ENCODE measurements at places on chromosomes 11 and 22.

DNA sequence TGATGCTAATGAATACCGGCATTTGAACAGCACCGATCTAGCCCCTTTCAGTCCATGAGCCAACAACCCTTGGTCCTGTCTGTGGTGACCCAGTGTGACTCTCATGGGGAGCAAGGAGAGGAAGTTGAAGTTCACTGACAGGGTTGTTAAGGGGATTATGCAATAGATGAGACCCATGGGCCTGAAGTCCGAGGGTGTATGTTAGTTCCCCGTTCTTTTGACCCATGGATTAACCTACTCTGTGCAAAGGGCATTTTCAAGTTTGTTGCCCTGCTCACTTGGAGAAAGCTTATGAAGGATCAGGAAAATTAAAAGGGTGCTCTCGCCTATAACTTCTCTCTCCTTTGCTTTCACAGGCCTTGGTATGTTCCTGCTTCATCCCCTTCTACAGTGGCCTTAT lies 4.9 kb downstream of the PNPLA3 start:
- no peak overlapping the region for H3K4me3 ChIP-seq
- no peak overlapping the region for H3K27ac ChIP-seq
- peaks cover 8% of the 10 kb centered on the region for H3K4me1 ChIP-seq
- H3K36me3 ChIP-seq, result no peaks in the 10 kb centered on the region
- DNase-seq, result no peak

DNA sequence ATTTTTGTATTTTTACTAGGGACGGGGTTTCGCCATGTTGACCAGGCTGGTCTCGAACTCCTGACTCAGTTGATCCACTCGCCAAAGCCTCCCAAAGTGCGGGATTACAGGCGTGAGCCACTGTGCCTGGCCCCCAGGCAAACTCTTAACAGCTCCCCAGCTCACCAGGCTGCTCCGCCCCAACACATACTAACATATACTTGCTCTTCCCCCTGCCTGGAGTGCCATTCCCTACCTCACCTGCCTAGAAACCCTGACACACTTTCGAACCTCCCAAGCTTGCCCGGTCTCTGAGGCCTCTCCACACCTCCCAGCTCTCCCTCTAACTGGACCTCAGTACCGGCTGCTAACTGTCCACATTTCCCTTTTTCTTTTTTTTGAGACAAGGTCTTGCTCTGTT lies 8.5 kb downstream of the MAP4K2 start:
- peak overlapping the region; percentile 6 for H3K27ac ChIP-seq
- H3K4me3 ChIP-seq, result no peak overlapping the region
- H3K4me1 ChIP-seq, result peaks cover 5% of the 10 kb centered on the region
- no peaks in the 10 kb centered on the region for H3K36me3 ChIP-seq
- H3K27me3 ChIP-seq, result no peaks in the 10 kb centered on the region

DNA sequence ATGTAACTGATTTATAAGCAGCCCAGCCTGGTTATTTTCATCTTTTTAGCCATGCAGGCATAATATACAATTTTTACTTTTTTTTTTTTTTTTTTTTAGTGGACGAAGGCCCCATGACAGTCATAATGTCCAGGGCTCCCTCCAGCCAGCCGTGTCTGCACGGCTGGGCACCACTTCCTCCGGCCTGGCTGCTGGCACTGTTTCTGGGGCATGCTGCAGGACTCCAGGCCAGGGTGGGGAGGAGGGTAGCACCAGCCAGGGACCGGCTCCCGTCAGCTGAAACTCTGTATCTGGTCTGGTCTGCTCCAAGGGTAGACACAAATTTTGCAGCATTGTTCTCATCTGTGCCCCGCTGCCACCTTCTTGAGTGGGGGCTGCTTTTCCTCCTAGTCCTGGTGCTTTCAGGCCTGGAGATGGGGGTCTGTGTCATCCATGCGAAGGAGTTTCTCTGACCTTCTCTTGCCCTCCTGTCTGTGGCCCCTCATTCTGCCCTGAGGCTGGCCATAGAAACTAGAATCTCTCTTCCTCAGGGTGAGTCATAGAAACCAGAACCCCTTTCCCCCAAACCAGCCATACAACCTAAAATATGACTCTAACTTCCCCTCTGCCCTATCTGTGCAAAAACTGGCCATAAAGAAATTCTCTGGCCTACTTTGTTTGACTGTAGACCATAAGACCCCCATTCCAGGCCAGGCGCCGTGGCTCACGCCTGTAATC lies 9.2 kb upstream of the RRP7A start:
- DNase-seq, result no peak
- H3K4me3 ChIP-seq, result no peak overlapping the region
- H3K27me3 ChIP-seq, result no peaks in the 10 kb centered on the region
- no peak overlapping the region for H3K27ac ChIP-seq
- no peaks in the 10 kb centered on the region for H3K4me1 ChIP-seq

- no peaks in the 10 kb centered on the region for H3K27me3 ChIP-seq
- H3K27ac ChIP-seq, result no peak overlapping the region
- no peak overlapping the region for H3K4me3 ChIP-seq
- H3K4me1 ChIP-seq, result peaks cover 22% of the 10 kb centered on the region
Measured at GRCh38 chr22:23847991-23848864, 9.4 kb upstream of the DERL3 start.

GRCh38 chr11:27212248-27212780 lies 150.7 kb downstream of the CCDC34 start:
- no peak overlapping the region for H3K4me3 ChIP-seq
- peaks cover 44% of the 10 kb centered on the region for H3K4me1 ChIP-seq
- no peaks in the 10 kb centered on the region for H3K36me3 ChIP-seq
- H3K27me3 ChIP-seq, result no peaks in the 10 kb centered on the region
- DNase-seq, result no peak

GRCh38 chr11:9075556-9075955 lies 15.8 kb downstream of the SCUBE2 start:
- H3K36me3 ChIP-seq, result no peaks in the 10 kb centered on the region
- DNase-seq, result no peak
- no peak overlapping the region for H3K27ac ChIP-seq
- H3K27me3 ChIP-seq, result no peaks in the 10 kb centered on the region
- no peak overlapping the region for H3K4me3 ChIP-seq

DNA sequence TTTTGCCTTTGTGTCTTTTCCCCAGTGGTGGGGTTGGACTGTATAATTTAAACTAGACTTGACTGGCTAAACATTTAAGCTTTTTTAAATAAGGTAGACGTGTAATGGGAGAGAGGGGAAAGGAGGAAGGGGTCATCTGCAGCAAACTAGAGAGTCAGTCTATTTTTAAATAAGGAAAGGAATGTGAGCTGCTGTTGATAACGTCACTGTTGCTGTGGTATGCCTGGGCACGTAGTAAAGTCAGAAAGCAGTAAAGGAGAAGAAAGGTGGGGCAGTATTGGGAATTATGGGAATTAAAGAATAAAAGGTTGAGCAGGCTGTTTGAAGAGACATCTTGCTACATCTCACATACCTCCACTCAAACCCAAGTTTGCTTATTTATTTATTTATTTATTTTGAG lies 80.4 kb upstream of the FSHB start:
- no peaks in the 10 kb centered on the region for H3K36me3 ChIP-seq
- H3K4me3 ChIP-seq, result no peak overlapping the region
- DNase-seq, result no peak
- H3K4me1 ChIP-seq, result no peaks in the 10 kb centered on the region
- H3K27me3 ChIP-seq, result no peaks in the 10 kb centered on the region
- no peak overlapping the region for H3K27ac ChIP-seq

DNA sequence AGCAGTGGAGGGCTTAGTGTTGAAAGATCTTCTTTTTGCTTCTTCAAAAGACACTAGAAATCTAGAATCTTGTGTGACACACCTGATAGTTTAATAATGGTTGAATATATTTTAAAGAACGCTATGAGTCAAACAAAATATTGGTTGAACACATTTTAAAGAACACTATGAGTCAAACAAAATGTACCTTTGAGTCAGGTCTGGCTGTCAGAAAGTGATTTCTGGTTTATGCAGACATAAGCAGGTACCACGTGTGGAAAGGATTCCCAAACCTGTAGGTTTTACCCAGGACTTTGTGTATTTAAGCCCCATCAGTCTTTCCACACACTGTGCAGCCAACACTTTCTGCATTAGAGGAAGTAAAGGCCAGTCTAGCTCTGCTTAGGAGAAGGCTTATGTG lies 366.7 kb upstream of the TENM4 start:
- H3K27me3 ChIP-seq, result no peaks in the 10 kb centered on the region
- H3K27ac ChIP-seq, result no peak overlapping the region
- no peaks in the 10 kb centered on the region for H3K4me1 ChIP-seq
- no peak overlapping the region for H3K4me3 ChIP-seq
- no peaks in the 10 kb centered on the region for H3K36me3 ChIP-seq
- DNase-seq, result no peak

DNA sequence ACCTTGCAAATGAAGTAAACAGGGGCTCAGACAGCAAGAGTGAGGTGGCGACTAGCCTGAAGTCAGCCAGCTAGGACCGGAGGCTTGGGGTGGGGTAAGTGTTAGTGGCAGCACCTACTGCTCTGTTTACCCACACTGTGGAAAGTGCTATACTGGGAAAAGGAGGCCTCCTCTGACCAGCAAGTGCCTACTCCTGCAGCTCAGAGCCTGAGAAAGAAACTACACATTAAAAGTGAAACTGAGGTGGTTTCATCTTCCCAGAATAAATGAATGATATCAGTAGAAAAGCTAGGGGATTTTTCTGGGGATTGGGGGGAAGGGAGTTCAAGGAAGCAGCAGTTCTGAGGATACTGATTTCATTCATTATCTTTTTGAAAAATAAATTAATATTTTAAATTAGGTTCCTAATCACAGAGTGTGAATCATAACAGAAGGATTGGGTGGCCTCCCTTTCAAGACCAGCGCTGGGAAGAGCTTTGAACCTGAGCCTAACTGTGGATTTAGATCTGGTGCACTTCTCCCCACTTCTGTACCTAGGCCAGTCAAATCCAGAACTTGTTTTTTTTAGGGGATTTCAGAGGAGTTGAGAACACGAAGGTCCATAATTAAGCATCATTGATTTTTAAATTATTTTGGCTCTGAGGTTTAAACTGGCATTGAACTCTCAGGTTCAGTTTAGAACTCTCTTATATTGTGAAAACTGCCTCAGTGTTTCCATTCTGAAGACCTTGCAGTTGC lies 48.1 kb upstream of the GRAMD1B start:
- H3K27me3 ChIP-seq, result no peaks in the 10 kb centered on the region
- H3K4me3 ChIP-seq, result no peak overlapping the region
- no peak overlapping the region for H3K27ac ChIP-seq

- peaks cover 12% of the 10 kb centered on the region for H3K4me1 ChIP-seq
- H3K27me3 ChIP-seq, result no peaks in the 10 kb centered on the region
- no peak within 1 kb of the TSS for H3K4me3 ChIP-seq
- no peak within 1 kb of the TSS for H3K27ac ChIP-seq
- DNase-seq, result no peak
- H3K36me3 ChIP-seq, result peaks cover 8% of the 10 kb centered on the region
Measured at GRCh38 chr11:78063440-78064181, at the start of gene THRSP. TSS of gene THRSP (plus strand) at chr11:78063861. CDS start at chr11:78063882, 21 bp downstream.

DNA sequence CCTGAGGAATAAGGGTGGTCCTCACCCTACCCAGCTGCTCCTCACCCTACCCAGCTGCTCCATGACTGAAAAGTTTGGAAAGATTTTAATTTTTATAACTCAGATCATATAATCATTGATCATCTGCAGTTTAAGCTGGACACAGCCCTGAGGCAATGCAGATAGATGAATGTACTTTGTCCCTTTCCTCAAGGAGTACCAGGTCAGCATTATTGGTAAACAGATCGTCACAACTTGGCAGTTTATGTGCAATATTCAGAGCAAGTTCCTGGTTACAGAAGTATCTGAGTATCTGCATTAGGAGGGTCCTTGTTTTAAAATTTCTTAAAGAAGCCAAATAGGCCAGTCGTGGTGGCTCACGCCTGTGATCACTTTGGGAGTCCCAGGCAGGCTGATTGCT lies 3.6 kb downstream of the TNRC6B start:
- no peak overlapping the region for H3K27ac ChIP-seq
- no peaks in the 10 kb centered on the region for H3K27me3 ChIP-seq
- no peak for DNase-seq
- peaks cover 84% of the 10 kb centered on the region for H3K4me1 ChIP-seq
- no peaks in the 10 kb centered on the region for H3K36me3 ChIP-seq

GRCh38 chr22:27978317-27978716 lies 59.3 kb upstream of the PITPNB start:
- DNase-seq, result no peak
- no peak overlapping the region for H3K4me3 ChIP-seq
- H3K4me1 ChIP-seq, result no peaks in the 10 kb centered on the region

- no peaks in the 10 kb centered on the region for H3K27me3 ChIP-seq
- DNase-seq, result no peak
- peak overlapping the region; percentile 91 for H3K27ac ChIP-seq
- no peaks in the 10 kb centered on the region for H3K36me3 ChIP-seq
- H3K4me1 ChIP-seq, result peaks cover 79% of the 10 kb centered on the region
Measured at GRCh38 chr11:1920128-1920908, 815 bp downstream of the TNNT3 start.

DNA sequence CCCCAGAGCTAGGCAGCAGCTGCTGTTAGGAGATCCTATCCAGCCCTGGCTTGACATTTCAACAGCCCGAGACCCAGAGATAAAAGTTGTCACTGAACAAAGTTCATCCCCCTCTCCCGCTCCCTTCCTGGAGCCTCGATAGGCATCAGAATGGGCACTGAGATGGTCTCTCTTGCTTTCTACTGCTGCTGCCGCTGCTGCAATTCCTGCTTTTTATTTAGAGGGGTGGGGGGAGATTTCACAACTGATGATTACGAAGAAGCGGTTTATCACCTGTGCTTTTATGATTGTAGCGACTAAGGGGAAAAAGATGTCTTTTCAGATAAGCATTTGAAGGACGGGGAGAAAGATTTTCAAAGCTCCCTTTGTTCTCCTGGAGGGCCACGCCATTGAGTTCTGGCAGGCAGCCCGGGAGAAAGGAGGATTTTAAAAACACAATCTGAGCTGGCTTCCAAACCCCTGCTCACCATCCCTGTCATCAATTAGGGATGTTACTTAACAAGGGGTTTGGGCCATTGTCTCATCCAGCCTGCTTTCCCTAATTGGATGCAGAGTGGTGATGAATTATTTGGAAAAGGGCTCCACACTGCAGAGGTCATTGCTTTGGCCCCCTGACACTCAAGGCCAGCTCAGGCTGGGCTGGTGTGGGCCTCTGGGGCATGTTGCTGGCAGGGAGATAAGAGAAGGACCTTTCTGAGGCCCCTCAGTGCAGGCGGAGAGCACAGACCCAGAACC lies 344.7 kb downstream of the BUD13 start:
- no peak for DNase-seq
- no peak overlapping the region for H3K27ac ChIP-seq
- no peaks in the 10 kb centered on the region for H3K27me3 ChIP-seq
- no peaks in the 10 kb centered on the region for H3K36me3 ChIP-seq
- H3K4me1 ChIP-seq, result peaks cover 6% of the 10 kb centered on the region
- H3K4me3 ChIP-seq, result no peak overlapping the region

DNA sequence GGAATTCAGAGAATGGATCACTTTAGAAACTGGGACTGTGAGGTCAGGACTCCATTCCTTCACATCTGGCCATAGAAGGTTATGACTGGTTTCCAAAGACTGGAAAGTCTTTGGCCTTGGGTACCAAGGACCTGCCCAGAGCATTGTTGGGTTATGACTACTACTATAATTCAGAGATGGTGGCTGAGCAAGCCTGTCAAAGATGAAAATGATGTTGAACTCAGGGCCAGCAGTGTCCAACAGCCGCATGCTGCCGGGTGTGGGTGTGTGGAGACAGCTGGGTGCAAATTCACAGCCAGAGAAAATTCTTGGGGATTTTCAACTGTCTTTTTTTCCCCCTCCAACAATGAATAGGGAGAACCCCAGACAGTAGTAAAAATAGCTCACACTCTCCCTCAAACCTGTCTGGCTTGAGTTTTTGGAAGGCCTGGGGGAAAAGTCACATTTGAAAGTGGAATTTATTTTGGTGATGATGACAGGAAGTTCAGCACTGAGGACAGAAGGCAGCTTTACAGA lies 166.8 kb upstream of the NCAM1 start:
- H3K36me3 ChIP-seq, result no peaks in the 10 kb centered on the region
- peak overlapping the region; percentile 21 for H3K27ac ChIP-seq
- H3K27me3 ChIP-seq, result no peaks in the 10 kb centered on the region
- no peaks in the 10 kb centered on the region for H3K4me1 ChIP-seq

Data from heart left ventricle (tissue), 16 donors.